ENCODE measurements at places on chromosomes 7 and 10.

DNA sequence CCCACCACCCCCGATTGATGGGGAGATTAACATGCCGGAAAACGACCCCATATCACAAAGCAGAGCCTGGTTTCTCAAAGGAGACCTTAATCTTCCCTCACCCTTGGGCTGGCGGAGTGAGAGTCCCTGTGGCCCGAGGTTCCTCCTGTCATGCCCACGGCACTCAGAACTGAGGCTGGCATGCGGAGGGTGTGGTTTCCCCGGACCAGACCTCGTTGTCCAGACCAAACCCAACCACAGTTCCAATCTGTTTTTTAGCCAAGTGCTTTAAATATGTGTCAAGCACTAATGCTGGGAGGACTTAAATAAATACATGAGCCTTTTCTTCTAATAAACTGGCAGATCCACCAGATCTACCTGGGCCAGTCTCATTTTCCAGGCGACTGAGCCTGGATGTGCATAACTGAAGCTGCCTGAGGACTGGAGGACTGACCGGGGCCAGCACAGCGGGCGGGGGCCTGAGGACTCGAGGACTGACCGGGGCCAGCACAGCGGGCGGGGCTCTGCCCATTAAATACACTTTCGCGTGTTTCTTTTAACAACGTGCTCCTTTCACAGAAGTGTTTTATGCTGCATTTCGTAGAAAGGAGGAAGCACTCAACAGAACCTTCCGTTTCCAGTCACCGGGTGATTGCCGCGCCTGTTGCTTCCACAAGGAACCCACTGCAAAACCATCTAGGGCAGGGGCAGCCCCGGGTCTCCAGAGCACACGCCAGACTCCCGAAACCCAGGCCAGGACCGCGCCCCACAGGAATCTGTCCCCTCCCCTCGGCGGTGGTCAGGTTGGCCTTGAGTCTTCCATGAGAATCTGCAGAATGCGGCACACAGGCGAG lies 334.6 kb downstream of the PTPRN2 start:
- no peak for DNase-seq

DNA sequence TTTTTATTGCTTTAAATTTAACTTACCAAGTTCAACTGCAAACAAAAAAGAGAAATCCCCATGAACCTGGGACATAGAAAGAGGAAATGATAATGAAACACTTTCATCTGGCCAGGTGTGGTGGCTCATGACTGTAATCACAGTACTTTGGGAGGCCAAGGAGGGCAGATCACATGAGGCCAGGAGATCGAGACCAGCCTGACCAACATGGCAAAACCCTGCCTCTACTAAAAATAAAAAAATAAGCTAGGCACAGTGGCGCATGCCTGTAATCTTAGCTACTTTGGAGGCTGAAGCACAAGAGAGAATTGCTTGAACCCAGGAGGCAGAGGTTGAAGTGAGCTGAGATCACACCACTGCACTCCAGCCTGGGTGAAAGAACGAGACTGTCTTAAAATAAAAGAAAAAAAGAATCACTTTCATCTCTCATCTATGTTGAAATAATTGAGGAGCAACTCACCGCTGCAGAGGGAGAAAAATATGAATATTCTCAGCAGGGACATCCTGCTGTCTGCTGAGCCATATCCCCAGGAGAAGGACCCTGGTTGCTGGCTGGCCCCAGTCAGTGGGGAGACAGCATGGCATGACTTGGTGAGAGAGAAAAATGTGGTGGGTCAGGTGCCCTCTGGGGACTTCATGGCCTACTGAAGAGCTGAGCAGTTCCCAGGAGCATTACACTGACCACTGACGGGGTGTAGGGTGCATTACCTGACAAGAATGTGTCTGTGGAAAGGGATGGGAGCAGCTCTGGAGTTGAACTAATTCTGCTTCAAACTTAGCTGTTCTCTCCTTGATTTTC lies 22.8 kb upstream of the TARP start:
- no peak for DNase-seq

GRCh38 chr10:108877095-108877561 lies 1046.2 kb downstream of the XPNPEP1 start:
- DNase-seq, result no peak

- DNase-seq, result no peak
These were observed 53.6 kb downstream of the SEC61G start for GRCh38 chr7:54705436-54705835.

DNA sequence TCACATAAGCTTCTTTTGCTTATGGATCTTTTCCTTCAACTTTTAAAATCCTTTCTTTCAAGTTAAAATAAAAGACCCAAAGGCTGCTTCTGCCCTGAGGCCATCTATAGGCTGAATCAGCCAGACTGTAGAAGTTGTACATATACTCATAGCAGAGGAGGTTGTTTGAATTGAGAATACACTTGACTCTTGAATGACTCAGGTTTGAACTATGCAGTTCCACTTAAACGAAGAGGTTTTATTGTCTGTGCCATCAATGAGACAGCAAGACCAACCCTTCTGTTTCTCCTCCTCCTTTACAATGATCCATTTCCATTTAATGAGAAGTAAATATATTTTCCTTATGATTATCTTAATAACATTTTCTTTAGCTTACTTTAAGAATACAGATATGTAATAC lies 5.8 kb downstream of the ZNF365 start:
- no peak for DNase-seq

DNA sequence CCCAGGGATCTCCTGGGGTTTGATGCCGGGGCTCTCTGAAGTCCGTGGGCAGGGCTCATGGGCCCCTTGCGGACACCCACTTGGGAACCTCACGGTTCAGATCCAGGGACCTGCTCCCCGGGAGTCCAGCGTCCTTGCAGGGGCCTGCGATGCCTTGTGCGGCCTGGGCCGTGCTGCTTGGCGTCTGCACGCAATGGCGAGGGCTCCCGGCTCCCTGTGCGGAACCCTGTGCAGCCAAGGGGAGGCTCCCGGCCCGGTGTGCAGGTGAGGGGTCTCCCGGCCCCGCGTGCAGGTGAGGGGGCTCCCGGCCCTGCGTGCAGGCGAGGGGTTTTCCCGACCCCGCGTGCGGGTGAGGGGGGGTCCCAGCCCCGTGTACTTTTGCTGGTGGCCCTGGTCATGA lies 146.7 kb downstream of the DNAJB6 start:
- DNase-seq, result no peak

- no peak for DNase-seq
These were observed 137.8 kb downstream of the OAT start for GRCh38 chr10:124280916-124281315.

GRCh38 chr7:77794000-77794399 lies 4.2 kb downstream of the TMEM60 start:
- no peak for DNase-seq

- DNase-seq, result no peak
These were observed 129.8 kb downstream of the LSMEM1 start for GRCh38 chr7:112610636-112611035.

GRCh38 chr7:149196705-149197171 lies 1.4 kb downstream of the ZNF282 start:
- DNase-seq, result no peak

DNA sequence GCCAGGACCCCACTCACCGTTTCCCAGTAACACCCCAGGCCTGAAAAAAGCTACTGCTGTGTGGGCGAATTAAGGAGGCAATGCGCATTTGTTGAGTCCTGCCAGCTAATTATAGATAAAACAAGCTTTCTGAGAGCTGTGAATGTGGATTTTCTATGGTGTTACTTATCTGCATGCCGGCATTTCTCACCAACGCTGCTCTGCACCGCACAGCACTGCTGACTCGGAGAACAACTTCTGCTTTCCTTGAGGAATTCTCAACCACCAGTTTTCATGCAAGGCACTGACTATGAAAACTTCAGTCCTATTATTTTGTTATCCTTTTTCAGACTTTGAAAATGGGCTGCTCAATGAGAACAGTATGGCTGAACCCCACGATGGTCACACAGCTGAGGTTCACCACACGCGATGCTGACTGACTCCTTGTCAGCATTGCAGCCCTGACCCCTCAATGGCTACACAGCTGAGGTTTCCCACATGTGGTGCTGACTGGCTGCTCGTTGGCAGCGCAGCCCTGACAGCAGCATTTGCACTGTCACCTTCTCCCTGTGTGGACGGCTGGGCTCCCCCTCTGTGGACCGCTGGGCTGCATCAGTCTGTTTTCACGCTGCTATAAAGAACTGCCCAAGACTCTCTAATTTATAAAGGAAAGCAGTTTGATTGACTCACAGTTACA lies 190.6 kb downstream of the DIP2C start:
- DNase-seq, result no peak

DNA sequence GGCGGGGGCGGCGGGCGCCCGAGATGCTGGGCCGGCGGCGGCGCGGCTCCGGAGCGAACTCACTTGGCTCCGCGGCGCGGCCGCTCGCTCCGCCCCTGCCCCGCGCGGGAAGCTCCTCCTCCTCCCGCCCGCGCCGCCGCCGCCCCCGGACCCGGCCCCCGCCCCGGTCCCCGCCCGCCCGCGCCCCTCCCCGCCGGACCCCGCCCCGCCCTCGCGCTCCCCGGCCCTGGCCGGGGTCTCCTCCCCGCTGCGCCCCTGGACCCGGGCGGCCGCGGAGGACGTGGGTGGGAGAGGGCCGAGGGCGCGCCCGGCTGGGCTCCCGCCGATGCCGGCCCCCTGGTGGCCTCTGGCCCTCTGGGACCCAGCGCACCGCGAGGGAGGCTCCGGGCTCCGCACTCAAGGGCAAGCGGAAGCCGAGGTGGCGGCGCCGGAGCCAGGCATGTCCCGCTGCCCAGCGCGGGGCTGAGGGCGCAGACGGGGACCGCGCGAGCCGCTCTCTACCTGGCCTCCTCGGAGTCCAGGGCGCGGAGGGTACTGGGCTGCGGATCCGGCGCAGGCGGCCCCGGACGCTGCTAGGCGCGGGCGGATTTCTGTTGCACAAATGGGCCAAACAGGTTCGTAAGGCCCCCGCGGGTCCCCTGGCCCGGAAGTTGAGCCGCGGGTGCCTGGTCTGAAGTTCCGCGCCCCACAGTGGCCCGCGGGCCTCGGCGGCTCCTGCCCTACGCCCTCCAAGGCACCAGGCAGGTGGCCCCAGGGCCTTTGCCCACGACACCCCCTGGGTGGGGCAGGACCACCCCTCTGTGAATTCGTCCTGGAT lies at the start of gene TCERG1L:
Gene TCERG1L (minus strand): TSS at position 61 of the 817 bp plus-strand sequence. CDS start 86 bp downstream, outside the sequence.
- DNase-seq, result no peak

DNA sequence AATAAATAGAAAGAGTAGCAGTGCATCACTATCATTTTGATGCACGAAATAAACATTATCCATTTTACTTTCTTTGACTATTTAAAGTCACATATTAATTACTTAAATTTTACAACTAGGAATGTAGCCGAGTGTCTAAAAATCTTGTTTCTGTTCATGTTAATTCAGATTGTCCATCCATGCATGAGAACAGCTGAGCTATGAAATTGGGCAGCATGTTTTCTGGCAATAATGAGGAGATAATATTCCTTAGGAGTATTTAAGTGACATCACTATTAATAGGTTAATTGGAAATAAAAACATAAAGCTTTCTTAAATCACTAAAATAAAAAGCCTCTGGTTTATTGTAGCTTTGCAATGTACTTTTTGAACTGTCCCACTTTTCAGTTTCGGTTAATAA lies 293.8 kb downstream of the PHTF2 start:
- no peak for DNase-seq

GRCh38 chr7:101743995-101744360 lies 73.4 kb upstream of the CUX1 start:
- no peak for DNase-seq

GRCh38 chr7:127391591-127392181 lies 822 bp downstream of the ZNF800 start:
- peak; percentile 6 for DNase-seq

DNA sequence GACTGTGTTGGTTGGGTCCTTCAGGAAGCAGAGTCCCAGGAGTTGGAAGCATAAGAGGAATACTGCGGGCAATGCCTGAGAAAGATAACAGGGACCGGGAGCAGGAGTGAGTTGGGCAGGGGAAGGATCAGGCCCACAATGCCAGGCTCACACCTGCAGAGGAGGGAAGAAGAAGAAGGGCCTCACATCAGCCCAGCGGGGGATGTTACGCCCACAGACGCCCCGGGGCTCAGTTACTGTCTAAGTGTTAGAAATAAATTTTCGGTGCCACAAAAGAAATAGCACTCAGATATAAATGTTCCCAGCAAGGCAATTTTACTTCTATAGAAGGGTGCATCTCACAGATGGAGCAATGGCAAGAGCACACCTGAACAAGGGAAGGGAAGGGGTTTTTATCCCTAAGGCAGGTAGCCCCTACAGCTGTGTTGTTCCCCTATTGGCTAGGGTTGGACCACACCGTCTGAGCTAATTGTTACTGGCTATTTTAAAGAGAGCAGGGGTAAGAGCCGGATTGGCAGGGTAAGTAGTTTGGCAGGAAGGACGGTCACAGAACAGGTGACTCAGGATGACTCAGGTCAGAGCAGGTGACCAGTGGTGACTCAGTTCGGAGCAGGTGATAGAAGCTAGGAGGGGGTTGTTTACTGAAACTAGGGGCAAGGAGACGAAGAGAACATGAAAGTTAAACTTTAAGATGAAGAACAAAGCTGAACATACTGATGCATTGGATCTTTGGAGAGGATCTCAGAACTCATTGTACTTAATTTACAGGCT lies at the start of gene NOS3:
Gene NOS3 (plus strand): TSS at position 602 of the 771 bp plus-strand sequence. CDS start 2,787 bp downstream, outside the sequence.
- no peak for DNase-seq

DNA sequence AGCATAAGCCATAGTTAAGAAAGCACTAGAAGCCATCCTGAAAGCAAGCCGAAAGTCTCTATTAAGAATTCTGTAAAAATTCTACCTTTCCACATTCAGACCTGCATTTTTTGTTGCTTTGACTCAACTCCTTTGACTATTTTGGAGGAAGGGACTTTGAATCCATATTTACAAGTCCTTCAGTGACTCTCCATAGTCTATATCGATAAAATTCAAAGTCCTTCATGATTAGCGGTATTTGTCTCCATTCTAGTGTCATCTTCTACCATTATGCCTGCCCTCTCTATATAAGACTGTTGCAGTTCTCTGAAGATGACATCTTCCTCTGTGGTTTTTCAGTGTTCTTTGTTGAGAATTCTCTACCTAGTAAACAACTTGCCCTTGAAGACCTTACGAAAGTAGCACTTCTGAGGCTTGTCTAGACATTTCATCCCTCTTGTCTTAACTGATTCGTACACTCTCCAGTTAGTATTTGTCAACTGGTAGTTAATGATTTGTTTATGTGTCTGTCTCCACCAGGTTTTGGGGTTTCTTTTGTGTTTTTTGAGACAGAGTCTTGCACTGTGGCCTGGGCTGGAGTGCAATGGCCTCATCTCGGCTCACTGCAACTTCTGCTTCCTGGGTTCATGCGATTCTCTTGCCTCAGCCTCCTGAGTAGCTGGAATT lies 1.7 kb downstream of the CCSER2 start:
- no peak for DNase-seq

GRCh38 chr7:156380261-156380660 lies 260.3 kb upstream of the RNF32 start:
- no peak for DNase-seq

GRCh38 chr7:26735976-26736600 lies 128.3 kb downstream of the SKAP2 start:
- no peak for DNase-seq

DNA sequence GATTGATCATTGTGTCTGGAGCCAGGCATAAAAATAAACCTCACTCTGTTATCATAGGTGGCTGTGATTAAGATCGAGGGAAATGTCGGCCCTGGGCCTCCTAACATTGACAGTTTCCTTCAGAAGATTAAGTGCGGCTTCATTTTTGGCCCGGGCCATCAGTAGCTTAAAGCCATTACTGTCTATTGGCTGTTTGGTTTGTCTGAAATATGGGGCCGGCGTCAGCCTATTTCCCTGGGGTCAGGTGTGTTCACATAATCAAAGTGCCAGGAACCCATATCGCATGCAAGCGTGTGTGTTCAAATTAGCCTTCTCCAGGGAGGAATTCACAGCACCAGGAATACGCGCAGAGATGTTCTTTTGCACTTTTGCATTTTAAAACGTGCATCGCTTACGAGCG lies 114.7 kb downstream of the CUX1 start:
- DNase-seq, result no peak
